ENCODE measurements at places on chromosomes 5 and 9.

DNA sequence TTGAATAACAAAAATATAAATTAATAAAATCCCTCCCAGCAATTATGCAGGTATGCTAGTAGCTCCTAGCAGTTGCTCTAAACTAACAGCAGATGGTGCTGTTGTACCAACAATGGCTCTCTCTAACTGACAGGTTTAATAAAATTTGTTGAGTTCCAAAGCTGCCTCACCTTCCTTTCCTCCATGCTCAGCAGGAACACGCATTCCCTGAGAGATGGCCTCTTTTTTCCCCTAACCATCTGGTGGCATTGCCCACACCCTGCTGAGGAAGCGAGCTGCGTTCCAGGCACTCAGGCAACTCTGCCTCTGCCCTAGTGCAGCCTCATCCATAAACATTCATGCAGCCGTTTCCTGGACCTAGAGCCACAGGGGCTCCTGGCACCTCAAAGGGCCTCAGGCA, 106.2 kb downstream of the KLHL3 start:
- peak; percentile 76 for DNase-seq

DNA sequence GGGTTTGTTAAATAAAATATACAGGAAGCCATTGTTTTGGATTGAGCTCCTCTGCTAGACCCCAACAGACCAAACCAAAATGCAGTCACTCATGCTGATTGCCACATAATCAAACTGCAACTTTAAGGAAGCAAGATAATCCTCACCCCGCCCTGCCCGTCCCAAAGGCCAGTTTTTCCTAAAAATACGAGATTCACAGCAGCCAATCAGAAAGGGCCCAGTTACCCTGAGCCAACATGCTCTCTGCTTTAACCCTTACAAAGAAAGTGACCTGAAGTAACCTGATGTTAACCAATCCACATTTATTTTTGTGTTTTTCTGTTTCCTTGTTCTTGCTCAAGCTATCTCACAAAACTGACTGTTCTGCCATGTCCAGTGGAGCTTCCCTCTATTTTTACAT, 21.5 kb upstream of the RNF20 start:
- DNase-seq = no peak

DNA sequence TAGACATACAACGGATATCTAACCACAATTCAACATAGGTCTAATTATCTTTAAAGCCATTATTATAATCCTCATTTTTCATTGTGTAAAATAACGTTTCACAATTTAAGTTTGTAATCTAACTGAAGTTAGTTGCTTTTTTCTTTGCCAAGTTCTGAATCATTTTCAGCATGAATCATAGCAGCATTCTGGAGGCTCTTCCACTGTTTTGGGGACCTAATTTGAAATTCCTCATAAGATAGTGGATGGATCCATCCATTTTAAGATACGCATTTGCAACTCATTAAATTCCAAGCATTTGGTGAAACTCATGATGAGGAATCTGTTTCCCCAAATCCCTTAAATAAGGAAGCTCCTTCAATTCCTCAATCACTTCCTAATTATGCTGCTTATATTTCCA, 447.1 kb upstream of the CDH10 start:
- DNase-seq = no peak

- DNase-seq = no peak
These were observed 4.7 kb downstream of the PTGES2 start for GRCh38 chr9:128122809-128123175.

GRCh38 chr5:144697847-144698262, 527.2 kb downstream of the KCTD16 start:
- DNase-seq = no peak

DNA sequence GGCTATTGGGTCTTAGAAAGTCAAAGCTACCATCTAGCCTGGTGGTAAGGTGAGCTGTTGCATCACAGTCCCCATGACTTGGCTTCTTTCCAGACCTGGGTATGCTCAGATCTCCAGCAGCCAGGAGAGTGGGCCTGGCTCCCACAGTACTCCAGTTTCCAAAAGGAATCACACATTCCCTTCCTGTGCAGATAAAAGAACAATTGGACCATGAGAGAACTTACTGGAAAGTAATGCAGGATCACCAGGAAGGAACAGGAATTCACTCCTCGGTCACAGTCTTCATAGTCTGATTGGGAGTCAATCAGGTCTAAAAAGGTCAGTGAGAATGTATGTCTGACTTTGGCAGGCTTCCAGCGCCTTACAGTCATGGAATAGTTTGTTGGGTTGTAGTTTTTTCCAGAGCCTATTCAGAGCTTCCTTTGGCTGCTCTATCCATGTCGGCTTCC, 47.8 kb upstream of the CD180 start:
- DNase-seq = peak; percentile 48
